ENCODE measurements at places on chromosomes 11 and 22.
A peak's percentile ranks its signal among the peaks of the same experiment; 100 is the strongest.

GRCh38 chr11:100629671-100630070 lies 57.4 kb upstream of the ARHGAP42 start:
- DNase-seq, result no peak

DNA sequence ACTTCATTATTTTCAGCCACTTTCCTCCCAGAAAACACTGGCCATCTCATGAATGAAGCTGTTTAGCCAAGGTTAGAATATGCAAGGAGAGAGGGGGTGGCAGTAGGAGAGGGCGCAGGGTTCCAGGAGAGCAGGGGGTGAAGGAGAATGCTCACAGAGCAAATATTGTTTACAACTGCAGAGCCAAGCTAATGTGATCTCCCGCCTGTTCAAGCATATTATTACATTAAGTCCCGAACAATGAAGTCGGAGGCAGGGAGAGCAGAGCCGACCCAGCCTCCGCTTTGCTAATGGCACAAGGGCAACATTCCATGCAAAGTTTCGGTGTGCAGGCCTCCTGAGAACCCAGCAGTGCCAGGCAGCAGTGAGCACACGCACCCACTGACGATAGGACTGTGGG lies 80.1 kb downstream of the MICAL3 start:
- DNase-seq, result no peak

GRCh38 chr11:1638344-1638743 lies 8.8 kb downstream of the KRTAP5-5 start:
- DNase-seq, result no peak

GRCh38 chr11:63897459-63898146 lies 19.4 kb downstream of the RCOR2 start:
- no peak for DNase-seq

DNA sequence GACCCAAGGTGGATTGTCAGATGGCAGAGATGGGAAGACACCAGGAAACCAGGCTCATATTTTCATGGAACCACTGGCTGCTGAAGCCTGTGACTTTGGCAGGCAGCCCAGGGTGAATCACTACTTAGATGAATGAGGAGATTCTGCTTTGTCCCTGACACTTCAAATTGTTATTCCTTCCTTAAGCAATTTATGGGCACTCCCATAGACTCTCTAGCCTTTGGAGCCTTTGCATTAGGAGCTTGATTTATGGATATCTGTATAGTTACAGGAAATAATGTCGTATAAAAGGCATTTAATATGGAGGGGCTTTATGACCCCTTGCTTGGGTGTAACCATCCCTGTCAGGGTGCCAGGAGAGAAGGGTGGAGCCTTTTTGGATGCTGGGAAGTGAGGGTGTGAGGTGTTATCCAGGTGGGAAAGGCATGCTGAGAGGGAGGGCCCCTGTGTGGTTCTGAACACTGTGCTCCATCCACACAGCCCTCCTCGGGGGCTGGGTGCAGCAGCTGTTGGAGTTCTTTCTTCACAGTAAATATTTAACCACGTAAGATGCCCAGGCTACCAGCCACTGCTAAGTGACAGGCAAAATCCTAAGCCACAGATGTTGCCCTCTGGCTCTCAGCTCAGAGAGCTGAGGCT lies 35.3 kb downstream of the IL18 start:
- DNase-seq, result no peak

DNA sequence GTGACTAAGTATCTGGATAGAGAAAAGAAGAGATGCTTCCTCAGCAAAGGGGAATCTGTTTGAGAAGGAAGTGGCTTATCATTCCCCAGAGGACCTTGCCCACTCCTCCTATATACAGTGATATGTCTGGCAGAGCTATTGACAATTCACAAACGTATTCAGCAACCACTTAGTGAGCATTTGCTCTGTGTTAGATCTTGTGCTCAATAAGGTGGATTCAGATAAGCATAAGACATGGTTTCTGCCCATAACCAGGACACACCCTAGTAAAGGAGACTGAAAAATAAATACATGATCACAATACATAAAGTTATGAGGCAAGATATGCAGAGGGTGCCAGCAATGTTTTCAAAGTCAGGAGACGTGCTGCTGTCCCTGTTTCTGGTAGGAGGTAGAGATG lies 1.4 kb downstream of the TMEM9B start:
- DNase-seq, result no peak

DNA sequence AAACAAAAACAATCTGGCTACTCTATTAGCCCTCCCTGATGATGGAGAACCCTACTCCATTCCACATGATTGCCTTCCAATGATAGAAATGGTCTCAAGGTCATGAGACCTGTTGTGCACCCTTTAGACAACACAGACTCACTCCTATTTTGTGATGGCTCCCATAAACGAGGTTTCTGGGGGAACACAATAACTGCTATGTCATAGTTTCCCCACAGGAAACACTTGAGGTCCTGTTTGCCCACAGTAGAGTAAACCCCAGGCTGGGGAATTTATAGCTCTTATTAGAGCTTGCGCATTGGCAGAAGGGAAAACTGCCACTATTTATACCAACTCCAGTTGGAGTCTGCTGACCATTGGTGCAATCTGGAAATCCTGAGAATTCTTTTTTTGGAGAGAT lies 28.7 kb downstream of the MIF start:
- no peak for DNase-seq

- no peak for DNase-seq
Observed at GRCh38 chr22:44274918-44275630, 37.7 kb downstream of the SHISAL1 start.

- DNase-seq, result no peak
Observed at GRCh38 chr22:47802421-47802820, 1040.0 kb downstream of the TBC1D22A start.

DNA sequence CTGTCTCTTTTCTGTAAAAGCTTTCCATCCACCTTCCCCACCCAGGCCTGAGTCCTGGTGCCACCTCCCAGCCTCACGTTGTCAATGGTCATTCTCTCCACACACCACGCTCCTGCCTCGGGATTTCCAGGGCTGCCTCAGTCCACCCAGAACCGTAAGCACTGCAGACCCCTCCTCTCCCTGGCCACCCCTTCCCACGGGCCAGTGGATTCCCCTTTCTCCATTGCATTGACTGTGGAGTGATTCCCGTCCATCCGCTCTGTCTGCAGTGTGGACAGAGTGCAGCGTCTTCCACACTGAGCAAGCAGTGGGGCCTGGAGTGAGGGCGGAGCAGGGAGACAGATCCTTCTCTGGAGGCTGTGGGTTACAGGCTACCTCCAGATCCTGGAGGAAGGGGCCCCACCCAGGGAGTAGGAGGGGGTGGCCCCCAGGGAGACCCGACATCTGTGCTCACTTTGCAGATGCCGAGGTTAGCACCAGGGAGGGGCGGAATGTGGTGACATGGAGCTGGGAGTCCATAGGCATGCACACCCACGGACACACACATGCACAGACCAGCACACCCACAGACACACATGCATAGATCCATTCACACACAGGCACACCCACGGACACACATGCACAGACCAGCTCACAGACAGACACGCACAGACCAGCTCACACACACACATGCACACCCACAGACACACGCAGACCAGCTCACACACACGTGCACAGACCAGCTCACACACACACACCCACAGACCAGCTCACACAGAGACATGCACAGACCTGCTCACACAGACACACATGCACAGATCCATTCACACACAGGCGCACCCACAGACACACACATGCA lies 109.6 kb upstream of the B3GAT1 start:
- DNase-seq, result no peak

DNA sequence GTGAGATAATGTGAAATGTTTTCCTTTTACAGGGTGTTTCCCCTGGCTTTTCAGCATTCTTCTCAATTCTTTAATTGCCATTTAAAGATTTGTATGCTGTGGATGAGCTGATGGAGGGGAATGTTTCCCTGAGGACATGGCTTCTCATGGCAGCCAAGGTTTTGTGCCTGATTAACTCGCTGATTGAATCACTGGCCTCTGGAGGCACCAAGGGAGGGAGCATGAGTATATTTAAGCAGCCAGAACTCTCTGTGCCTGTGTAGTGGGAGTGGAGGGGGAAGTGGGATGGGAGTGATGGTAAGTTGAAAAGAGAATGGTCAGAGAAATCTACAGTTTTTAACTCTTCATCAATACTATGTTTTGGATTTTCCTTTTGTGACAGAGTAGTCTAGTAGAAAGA lies 88.7 kb downstream of the STIM1 start:
- no peak for DNase-seq

DNA sequence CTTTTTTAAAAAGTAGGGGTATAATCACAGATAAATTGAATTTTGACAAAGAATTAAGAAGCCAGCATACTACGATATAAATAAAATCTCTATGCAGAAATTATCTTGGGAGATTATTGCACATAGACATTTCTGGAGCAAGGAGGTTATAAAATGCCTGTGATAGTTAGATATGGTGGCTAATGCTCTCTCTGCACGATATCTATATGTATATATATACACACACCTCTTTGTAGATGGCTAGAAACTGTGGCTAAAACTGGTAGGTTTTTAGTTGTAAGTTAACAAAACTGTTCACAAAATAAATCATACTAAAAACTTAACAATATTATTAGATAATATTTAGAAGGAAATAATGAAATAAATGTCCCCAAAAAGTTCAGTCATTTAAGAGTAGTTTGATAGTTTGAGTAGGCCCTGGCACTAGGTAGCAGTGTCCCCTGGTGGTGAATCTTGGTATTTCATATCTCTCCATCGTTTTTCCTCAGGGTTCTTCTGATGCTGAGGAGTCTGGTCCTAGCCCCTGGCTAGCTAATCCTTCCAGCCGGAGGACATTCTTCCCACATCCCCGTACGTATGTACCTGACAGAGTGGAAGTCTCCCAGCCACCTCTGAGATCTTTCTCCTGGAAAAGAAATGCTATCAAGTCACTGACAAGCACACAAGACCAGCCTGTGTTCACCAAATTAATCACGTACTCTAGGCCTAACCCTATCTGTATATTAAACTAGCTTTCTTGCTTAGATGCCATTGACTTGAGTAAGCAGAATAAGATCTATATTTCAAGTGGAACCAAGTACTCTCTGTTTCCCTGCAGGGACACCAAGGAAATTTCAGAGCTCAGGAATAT lies 32.2 kb downstream of the ART5 start:
- DNase-seq, result no peak

DNA sequence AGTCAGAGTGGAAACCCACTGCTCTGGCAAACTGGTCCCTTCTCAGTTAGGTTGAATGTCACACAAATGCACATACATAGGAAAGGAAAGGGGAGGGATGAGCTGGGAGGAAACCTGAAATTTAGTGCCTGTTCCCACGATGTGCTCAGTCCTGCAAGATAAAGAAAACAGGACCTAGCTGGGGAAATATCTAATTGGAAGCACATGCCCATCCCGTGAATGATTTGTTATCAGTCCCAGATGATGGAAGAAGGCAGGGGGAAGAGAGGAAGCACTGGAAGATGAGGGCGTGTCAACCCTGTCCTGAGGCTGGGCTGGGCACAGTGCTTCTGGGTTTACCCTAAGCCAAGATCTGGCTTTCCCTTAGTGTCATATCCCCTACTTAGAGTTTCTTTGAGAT lies 173.9 kb downstream of the NAV2 start:
- no peak for DNase-seq

GRCh38 chr11:20156876-20157613 lies 3.2 kb downstream of the DBX1 start:
- DNase-seq, result peak; percentile 10

DNA sequence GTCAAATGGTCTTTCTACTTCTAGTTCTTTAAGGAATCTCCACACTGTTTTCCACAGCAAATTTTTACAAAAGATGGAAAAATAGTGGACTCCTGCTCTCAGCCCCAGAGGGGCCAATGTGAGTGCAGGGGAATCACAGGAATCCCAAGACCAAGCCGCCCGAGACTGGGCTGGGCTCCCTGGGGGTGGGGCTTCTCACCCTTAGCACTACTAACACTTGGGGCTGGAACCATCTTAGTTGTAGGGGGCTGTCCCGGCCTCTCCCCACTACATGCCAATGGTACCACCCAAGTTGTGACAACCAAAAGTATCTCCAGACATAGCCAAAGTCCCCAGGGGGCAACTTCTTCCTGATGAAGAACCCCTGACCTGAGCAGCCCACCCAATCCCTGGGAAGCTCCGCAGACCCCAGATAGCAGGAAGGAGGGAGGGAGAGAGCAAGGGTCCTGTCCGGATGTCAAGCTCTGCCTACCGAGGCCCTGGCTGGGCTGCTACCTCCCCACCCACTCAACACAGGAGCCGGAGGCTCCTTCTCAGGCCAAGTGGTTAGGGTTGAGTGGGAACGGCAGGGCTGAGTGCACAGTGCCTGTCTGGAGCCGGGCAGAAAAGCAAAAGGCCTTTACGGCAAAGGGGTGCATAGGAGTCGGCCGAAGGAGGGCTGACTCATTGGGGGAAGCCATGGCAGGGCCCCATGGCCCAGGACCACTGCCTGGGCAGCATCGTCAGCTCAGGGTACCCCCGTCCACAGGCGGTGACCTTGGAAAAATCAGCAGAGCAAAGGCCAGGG lies 122.5 kb upstream of the FGF3 start:
- DNase-seq, result no peak

DNA sequence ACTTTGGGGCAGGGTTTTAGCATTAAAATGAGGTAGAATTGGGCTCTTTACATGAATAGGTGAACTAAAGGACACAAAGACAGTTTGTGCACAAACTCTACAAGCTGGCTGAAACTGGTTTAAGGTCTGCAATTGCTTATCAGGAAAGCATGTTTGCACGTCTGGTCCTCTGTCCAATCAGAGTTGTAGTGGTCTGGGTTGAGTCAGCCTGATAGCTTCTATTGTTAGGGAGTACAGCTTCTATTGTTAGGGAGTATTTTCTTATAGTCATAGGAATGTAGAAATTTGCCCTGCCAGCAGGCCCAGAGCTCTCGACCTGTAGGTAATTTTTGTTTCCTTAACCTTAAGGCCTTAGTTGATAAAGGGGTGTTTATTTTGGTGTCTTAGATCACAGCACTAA lies 1422.4 kb downstream of the LRRC4C start:
- no peak for DNase-seq

GRCh38 chr11:57484141-57484710 lies 23.9 kb downstream of the RTN4RL2 start:
- no peak for DNase-seq

- DNase-seq, result no peak
Observed at GRCh38 chr11:59960502-59961381, 3.1 kb upstream of the OOSP4A start.

GRCh38 chr11:134226806-134227325 lies 2.4 kb downstream of the VPS26B start:
- no peak for DNase-seq

GRCh38 chr11:95795627-95796295 lies 5.5 kb downstream of the CEP57 start:
- no peak for DNase-seq

DNA sequence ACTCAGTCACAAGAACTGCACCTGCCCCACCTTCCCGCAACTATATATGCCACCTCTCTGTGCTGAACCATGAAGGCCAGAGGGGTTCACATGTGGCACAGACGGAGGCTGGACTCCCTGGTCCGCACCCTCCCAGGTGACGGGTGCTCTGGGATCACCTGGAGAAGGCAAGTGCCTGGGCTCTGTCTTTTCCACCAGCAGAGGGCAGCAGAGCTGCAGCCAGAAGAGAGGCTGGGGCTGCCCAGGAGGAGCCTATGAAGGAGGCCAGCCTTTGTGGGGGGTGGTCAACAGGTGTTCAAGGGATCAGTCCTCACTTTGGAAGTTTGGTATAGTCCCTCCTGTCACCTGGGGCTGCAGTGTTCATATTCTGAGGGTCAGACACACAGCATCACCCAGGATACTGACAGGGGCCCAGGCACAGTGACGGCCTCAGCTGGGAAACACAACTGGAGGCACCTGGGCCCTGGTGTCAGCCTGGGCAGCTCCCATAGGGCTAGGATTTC lies 39.2 kb upstream of the IGLL5 start:
- DNase-seq, result peak; percentile 45

All from stimulated activated CD4-positive, alpha-beta T cell treated with anti-CD3 and anti-CD28 coated beads, TNF-alpha, amount 100 ng/mL, for 4 hours (primary cell).